Dermis blood vessel endothelial cell (primary cell): ENCODE measurements at places on chromosomes 1 and 21. TPM values are rescaled to one million over a fixed set of nuclear protein-coding genes. Genes with fewer than 3 reads are reported as not detected.

The TMEM240 gene
- total RNA-seq = 1.7 and 2.6 TPM in 2 replicates

The WNT4 gene
- under 0.01 and 0.14 TPM in 2 replicates for total RNA-seq

The GPR157 gene
- 4.3 and 7.0 TPM in 2 replicates for total RNA-seq

The TNFSF4 gene
- 2.7 TPM in 2 replicates for total RNA-seq

The CYP4A11 gene
- total RNA-seq = not detected in 2 replicates

The OR2L8 gene
- total RNA-seq = 0.17 TPM in 1 of 2 replicates, not detected in the other

The PDC gene
- total RNA-seq = not detected in 2 replicates

The LORICRIN gene
- total RNA-seq = not detected in 2 replicates

The MAB21L3 gene
- total RNA-seq = under 0.01 and 0.09 TPM in 2 replicates

The HSD3B2 gene
- not detected in 2 replicates for total RNA-seq

The OR2M3 gene
- total RNA-seq = not detected in 2 replicates

The GNAT2 gene
- total RNA-seq = not detected in 2 replicates

The GATAD2B gene
- 5.4 and 9.9 TPM in 2 replicates for total RNA-seq

The DIO1 gene
- not detected in 2 replicates for total RNA-seq

The TRAF3IP3 gene
- not detected in 2 replicates for total RNA-seq

The CCNL2 gene
- total RNA-seq = 71.1 and 183 TPM in 2 replicates

The CA6 gene
- total RNA-seq = not detected in 2 replicates

The RAB4A gene
- total RNA-seq = 22.1 and 25.8 TPM in 2 replicates

The CFHR2 gene
- total RNA-seq = not detected in 2 replicates

The NTRK1 gene
- total RNA-seq = not detected in 2 replicates

The LCE6A gene
- not detected in 2 replicates for total RNA-seq

The RHD gene
- total RNA-seq = 0.09 and 0.34 TPM in 2 replicates

The PPP1R15B gene
- total RNA-seq = 28.2 and 37.0 TPM in 2 replicates

The CDKN2C gene
- 10.0 and 18.5 TPM in 2 replicates for total RNA-seq

The PTPRC gene
- total RNA-seq = not detected in 2 replicates

The SLC44A5 gene
- total RNA-seq = 1.7 TPM in 2 replicates

The ATG4C gene
- total RNA-seq = 9.5 and 10.2 TPM in 2 replicates

The TSSK3 gene
- 0.14 TPM in 1 of 2 replicates, not detected in the other for total RNA-seq

The C1QC gene
- not detected in 2 replicates for total RNA-seq

The MRTO4 gene
- 23.5 and 29.7 TPM in 2 replicates for total RNA-seq

The GLMP gene
- 48.3 and 50.4 TPM in 2 replicates for total RNA-seq

The S100A2 gene
- total RNA-seq = 0.51 and 0.98 TPM in 2 replicates

The IFI16 gene
- 101 and 103 TPM in 2 replicates for total RNA-seq

The CRNN gene
- total RNA-seq = not detected in 2 replicates

The HSPG2 gene
- 1,406 and 1,997 TPM in 2 replicates for total RNA-seq

The PRKAA2 gene
- total RNA-seq = 3.2 and 4.9 TPM in 2 replicates

The SLC25A44 gene
- 9.0 and 15.9 TPM in 2 replicates for total RNA-seq

The DEPDC1 gene
- total RNA-seq = 12.6 and 39.3 TPM in 2 replicates

The WDR77 gene
- 52.2 and 65.2 TPM in 2 replicates for total RNA-seq

The FAM177B gene
- not detected in 2 replicates for total RNA-seq

The CLDN17 gene
- total RNA-seq = not detected in 2 replicates

The SMPDL3B gene
- total RNA-seq = 0.68 and 1.6 TPM in 2 replicates

The NBPF4 gene
- total RNA-seq = not detected in 2 replicates

The APCS gene
- total RNA-seq = not detected in 2 replicates
